Neural crest cell (in vitro differentiated cells): ENCODE measurements at places on chromosomes 1 and 21. TPM values are rescaled to one million over a fixed set of nuclear protein-coding genes. Genes with fewer than 3 reads are reported as not detected.

SLC35F3 gene
- total RNA-seq: 2.5 and 2.6 TPM in 2 replicates

FCRL3 gene
- not detected in 2 replicates for total RNA-seq

TSPAN2 gene
- 4.3 and 5.4 TPM in 2 replicates for total RNA-seq

DNA sequence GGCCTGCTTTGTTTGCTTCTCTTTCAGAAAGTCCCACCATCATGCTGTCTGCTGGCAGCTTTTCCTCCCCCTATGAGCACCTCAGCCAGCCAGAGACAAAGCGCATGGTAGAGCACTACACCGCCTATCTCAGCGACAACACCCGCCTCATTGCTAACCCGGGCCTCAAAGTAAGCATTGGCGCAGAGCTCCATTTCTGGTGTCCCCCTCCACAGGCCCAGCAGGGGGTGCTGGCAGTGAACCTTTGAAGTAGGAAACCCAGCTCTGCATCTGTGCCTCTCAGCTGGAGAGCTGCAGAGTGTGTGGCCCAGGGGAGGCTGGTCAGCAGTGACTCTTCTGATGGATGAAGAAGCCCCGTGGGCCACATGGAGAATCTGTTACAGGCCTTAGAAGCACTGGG is 81.2 kb upstream of the RAVER2 start:
- peak; percentile 36 for DNase-seq

DNA sequence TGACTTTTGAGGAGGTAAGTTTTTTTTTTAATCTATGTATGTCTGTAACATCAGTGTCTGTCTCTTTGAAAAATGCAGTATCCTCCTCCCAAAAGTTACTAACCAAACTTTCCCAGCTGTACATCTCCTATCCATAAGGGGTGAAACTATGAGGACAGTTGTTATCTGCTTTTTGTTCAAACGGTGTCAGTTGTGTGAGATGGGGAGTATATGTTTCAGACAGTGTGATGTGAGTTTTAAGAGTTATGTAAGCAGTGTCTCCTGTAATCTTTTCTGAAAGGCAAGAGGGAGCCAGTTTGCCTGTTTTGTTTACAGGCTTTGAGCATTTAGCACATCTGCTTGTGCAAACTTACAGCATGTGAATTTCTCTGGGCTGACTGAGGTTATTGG is 34.8 kb upstream of the CACYBP start:
- no peak for DNase-seq

DNA sequence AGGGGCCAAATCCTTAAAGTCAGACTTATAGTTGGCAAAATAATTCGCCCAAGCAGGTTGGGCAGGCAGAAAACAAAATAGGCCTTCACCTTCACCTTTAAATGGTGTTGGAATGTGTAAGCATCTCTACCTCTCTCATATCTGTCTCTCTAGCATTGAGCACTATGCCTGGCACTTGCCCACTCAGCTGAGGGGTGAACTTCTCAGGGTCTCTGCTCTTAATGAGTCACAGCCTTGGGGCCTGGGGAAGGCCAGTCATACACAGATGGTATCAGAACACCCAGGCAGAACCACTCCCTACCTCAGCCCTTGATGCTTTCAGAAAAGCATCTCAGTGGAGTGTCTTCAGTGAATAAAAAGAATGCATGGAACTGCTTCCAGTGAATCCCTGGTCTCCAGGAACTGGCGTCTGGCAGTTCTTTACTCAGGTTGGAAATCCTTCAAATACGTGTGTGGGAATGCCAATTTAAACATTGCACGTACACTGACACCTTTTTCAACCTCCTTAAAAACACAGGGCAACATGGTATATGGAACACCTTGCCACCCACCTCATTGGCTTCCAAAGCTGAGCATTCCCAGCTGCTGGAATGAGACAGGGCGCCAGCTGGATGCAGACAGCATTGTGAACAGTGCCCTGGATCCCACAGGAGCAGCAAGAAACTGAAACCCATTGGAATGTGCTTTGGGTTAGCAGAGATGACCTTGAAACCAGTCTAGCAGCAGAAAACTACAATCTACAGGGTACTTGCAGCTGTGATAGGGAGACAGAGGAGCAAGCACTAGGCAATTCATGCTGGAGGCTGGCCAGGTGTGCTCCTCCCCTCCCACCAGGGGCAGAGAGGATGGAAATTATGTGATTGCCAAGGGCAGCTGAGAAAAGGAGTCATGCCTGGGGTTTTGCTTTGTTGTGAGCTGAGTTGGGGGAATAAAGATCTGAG is 30.0 kb downstream of the ZNF697 start:
- DNase-seq: no peak

- no peak for DNase-seq
Observed at GRCh38 chr1:23644555-23644866, 47.1 kb upstream of the RPL11 start.
